ENCODE measurements at places on chromosomes 2 and 18.

DNA sequence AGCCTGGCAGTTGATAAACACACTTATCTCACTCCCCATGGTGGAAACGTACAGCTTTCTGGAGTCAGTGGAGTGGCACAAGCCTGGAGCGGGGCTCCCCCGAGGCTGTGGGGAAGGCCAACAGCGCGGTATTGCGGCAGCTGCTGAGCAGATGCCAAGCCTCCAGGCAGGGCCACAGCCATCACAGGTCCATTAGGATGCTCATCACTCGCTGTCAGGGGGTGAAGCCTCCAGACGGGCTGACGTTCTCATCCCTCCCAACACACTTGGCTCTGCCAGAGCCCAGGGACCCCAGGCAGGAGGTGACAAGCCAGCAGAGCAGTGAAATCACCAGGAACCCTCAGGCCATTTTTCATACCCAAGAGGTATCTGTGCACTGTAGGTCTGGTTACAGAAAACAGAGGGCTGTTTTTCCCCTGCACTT, 529.2 kb upstream of the KLHL29 start:
- DNase-seq, result no peak

DNA sequence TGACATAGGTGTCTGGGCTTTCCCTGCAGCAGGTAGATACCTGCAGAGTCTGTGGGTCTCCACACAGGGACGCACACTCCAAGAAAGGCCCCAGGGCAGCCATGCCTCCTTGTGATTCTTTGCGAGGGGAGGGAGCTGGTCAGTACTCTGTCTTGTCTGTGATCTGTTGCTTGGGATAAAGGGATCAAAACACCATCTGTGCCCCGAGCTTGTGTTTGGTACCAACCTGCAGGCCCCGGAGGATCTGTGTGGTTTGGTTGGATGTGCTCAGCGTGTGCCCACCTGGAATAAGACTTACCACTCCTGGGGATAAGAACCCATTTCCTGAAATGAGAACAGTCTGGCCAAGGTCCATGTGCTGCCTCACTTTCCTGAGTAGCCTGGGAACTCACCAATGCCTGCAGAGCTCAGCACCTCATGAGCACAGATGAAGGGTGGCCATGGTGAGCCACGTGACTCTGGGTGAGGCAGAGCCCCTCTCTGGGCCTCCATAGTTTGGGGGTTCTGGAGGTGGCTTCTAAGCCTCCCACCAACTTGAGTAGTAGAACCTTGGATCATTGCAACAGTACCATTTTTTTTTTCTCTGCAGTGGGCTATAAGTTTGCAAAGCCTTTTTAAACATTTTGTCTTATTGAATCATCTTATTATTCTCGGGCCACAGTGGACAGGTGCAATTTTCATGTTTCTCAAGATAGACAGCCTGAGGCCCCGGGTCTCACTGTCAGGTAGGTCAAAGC, 134.8 kb downstream of the DDX1 start:
- no peak for DNase-seq

- DNase-seq, result no peak
These were observed 376.6 kb downstream of the PTH2R start for GRCh38 chr2:208783184-208783583.

GRCh38 chr2:42930025-42930581, 137.7 kb upstream of the HAAO start:
- no peak for DNase-seq

DNA sequence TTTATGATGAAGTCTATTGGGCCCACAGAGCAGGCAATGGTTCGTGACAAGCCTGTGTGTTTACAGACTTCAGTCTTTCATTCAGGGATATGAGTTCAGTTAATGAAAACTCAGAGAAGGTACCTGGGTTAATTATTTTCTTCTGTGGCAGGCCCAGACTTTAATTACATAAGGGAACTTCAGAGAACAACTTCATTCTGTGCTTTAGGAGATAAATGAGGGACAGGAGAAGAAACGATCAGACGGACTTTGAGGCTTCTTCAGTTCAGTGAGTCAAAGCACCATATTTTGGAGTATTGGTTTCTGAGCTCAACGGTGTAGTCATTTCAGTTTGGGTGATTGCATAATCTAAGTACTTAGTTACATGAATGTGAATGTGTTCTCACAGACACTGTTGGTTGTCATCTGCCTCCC, 203.0 kb upstream of the KCNJ3 start:
- no peak for DNase-seq

All from activated CD8-positive, alpha-beta memory T cell treated with anti-CD3 and anti-CD28 coated beads for 4 hours (primary cell).